ENCODE measurements at places on chromosomes 12 and 14. TPM values are rescaled to one million over a fixed set of nuclear protein-coding genes. Genes with fewer than 3 reads are reported as not detected.

The SERPINA5 gene
- total RNA-seq, result 2.3 TPM

The PHLDA1 gene
- 16.6 TPM for total RNA-seq

The NTF3 gene
- total RNA-seq, result 21.8 TPM

The C12orf54 gene
- total RNA-seq, result not detected

The SFSWAP gene
- 72.3 TPM for total RNA-seq

The SNX6 gene
- 67.9 TPM for total RNA-seq

Data from aorta (tissue), 5 donors.